ENCODE measurements at places on chromosomes 5 and 9.
A peak's percentile ranks its signal among the peaks of the same experiment; 100 is the strongest.

- DNase-seq = no peak
Observed at GRCh38 chr9:132804576-132805295, 73.3 kb downstream of the AK8 start.

DNA sequence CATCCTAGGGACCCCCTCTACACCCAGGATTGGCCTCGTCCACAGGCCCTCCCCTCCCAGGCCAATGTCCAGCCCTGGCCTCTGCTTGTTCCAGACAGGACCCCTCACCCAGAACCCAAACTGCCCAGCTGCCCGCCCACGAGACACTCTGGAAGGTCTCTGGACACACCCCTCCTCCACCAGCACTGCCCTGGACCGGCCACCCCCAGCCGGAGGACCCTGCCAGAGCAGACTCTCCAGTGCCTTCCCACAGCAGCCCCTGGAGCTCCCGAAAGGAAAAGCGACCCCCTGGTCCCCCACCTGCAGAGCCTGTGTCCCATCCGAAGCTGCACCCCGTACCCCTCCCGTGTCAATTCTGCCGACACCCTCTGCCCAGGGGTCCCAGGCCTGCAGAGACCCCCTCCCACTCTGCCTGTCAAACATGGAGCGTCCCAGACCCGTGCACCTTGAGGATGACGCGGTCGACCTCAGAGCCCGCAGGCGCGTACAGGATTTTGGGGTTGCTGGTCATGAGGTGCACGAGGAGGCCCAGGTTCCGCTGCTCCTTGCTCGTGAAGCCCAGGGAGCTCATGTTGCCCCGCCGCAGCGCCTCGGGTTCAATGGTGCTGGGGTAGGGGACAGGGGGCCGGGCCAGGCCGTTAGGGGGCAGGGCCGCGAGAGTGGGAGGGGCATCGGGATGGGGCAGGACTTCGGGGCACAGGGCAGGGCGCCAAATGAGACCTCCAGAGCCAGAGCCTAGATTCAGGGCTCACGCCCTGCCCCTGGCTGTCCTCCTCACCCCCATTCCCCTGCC, 8.0 kb downstream of the ABCA2 start:
- no peak for DNase-seq

GRCh38 chr5:108324886-108325285, 57.0 kb downstream of the FBXL17 start:
- no peak for DNase-seq

DNA sequence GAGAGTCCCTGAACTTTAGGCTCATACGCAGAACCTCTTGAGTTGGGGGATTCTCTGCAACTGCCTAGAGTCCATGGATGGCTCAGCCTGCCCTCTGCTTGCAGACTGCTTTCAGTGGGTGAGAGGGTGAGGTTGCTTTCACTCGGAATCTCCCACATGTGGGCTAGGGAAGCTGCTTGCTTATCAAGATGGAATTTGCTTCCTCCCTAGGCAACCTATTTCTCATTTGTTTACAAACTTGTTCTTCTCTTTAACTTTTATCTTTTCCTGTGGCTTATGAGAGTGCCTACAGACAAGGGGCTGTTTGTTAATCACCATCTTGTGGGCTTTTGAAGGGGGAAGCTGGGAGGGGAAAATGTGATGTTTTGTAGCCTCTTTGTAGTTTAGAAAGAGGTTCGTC, 10.0 kb downstream of the TLE4 start:
- peak; percentile 74 for DNase-seq

DNA sequence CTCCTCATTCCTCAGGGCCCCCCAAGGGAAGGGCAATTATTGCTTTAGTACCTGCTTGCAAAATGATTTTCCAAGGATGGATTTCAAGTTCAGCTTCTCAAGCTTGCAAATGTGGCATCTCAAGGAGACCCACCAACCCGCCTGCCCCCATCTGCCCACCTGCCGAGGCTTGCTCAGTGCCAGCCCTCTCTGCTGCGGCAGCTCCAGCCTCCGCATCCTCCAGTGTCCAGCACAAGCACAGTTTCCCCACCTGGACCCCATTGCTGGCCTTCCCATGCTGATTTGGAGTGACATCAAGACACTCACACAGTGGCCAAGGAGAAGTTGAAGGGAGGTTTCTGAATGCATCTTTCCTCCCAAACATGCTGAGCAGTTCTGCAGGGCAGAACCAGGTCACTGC, 31.2 kb downstream of the MED10 start:
- DNase-seq = no peak

GRCh38 chr5:175654339-175654738, 3.5 kb upstream of the HRH2 start:
- no peak for DNase-seq

- DNase-seq = peak; percentile 52
Observed at GRCh38 chr5:14114615-14115251, 28.4 kb upstream of the TRIO start.

- no peak for DNase-seq
Observed at GRCh38 chr9:4420351-4420750, 69.9 kb upstream of the SLC1A1 start.

- no peak for DNase-seq
Observed at GRCh38 chr5:156378159-156378558, 51.2 kb downstream of the SGCD start.

GRCh38 chr5:173926359-173926758, 38.2 kb downstream of the CPEB4 start:
- DNase-seq = peak; percentile 75

- DNase-seq = peak; percentile 60
Observed at GRCh38 chr5:132489871-132490483, 596 bp downstream of the IRF1 start.

DNA sequence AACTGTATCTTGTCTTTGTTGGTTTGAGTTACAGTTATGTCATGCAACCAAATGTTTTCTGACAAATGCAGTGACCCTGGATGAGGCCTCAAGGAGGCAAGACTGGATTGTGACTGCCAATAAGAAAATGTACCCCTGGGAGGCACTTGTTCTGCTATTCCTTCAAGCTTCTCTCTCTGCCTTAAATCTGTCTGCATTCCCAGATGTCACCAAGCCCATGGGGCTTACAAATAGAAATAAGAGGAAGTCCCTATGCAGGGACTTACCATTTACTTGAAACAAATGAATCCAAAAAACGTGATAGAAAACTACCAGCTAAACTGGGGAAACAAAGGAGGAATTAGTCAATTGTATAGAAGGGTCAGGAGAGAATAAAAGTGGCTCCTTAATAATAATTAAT, 8.2 kb upstream of the PARP8 start:
- DNase-seq = no peak

DNA sequence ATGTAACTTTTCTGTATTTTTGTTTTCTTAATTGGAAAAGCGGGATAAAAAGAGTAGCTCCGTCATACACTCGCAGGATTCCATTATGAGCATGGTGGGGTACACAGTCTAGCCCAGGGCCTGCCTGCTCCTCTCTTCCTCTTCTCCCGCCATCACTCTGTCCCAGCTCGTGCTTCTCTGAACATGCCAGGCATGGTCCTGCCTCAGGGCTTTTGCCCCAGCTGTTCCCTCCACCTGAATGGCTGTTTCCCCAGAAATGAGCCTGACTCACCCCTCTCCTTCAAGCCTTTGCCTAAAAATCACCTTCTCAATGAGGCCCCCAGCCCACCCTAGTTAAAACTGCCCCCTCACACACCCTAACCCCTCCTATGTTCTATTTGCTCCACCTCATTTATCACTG, 4.5 kb downstream of the CORO2A start:
- no peak for DNase-seq

- DNase-seq = no peak
Observed at GRCh38 chr9:74006935-74007334, 490.2 kb upstream of the RORB start.

DNA sequence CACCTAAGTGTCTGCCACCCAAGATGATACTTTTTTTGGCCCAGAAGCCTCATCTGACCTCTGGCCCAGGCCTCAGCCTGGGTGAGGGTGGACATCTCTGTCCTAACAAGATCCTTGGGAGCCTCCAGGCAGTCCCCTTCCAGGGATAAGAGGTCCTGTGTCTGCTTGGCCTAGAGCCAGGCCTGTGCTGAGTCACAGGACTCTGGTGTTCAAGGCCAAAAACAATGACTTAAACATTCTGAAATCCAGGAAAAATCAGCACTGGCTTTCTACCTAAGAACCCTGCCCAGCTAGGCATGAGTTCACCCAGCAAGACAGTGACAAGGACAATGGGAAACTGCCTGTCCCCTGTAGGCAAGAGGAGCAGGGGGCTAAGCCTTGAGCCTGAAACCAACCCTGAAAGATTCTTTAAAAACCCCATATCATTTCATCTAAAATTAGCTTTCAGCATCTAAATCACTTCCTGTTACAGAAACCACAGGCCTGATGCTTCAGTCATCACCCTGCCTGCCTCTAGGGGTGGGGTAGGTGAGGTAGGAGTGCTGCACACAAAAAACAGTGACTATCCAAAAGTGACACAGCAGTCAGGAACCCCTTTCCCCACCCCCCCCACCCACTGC, 29.9 kb downstream of the CSF2 start:
- DNase-seq = peak; percentile 93

GRCh38 chr9:107316795-107317661, 33.9 kb downstream of the RAD23B start:
- no peak for DNase-seq

GRCh38 chr9:97153967-97154366, 115.0 kb upstream of the CTSV start:
- DNase-seq = no peak

DNA sequence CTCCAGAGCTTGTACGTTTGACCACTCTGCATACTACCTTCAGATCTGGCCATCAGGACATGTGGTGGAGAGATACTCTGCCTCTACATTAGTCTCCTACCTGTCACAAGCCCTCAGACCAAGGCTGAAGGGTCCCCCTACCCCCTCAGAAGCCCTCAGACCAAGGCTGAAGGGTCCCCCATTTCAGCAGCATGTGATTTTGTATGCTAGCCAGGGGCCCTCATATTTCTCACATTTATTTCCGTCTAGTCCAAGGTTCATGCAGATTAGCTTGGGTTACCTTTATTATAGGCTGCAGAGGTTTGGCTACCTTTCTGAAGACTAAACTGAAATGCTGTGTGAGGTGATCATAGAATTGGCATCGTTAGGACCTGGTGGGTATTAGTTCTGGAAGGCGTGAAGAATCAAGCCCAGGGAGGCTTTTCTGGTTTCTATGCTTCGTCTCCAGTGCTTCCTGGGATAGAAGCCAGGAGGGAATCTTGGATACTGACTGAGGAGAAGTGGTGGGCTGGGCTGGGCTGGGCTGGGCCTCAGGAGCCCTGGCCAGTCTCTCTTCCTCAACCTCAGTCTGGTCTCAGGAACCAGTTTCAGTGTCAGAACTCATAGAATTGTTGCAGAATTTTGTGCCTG, 2.8 kb downstream of the SMIM32 start:
- DNase-seq = no peak

DNA sequence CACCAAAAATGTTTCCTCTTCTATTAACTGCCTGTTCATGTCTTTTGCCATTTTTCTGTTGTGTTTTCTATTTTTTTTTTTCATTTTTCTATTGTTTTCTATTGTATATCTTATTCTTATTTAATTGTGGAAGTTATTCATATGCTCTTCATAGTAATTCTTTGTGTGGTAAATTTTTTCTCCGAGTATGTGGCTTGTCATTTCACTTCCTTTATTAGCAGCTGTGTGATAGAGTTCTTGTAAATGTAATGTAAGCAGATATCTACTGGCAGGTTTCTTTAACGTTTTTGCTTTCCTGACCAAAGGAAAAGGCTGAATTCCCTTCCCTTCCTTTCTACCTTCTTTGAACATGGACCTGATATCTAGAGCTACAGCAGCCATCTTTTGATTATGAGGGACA, 5.8 kb upstream of the PLPP1 start:
- no peak for DNase-seq

DNA sequence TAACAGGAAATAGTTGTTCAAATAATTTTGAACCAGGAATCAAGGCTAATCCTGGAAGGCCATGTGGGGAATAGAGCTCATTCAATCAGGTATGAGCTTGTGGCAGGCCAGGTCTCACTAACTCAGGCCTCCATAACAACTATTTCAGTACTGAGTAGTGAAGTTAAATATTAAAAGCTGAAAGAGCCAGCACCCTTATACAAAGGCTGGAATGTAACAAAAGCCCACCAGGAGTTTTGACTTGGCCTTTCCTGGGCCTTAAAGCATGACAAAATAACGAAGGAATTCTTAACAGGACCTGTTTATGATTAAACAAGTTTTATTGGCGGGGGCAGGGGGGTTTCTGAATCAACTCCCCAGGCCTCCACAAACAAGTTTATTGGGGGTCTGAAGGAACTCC, 1146.7 kb downstream of the CDH9 start:
- no peak for DNase-seq

DNA sequence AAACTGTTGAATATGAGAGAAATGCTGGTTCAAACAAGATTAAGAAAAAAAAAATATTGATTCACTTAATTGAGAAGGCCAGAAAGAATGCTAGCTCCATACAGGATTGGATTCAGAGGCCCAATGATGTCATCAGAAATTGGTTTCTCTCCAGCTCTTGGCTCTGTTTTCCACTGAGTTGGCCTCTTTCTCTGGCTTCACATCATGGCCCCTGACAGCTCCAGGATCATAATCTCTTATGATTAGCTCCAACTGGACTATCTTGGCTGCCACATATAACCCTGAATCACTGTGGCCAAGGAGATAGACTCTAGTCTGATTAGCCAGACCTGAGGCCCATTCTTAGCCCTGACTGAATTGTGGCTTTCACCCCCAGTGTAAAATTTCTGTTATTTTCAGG, 244.7 kb upstream of the GRAMD2B start:
- DNase-seq = peak; percentile 78

GRCh38 chr5:33745101-33745770, 146.6 kb downstream of the ADAMTS12 start:
- DNase-seq = no peak

DNA sequence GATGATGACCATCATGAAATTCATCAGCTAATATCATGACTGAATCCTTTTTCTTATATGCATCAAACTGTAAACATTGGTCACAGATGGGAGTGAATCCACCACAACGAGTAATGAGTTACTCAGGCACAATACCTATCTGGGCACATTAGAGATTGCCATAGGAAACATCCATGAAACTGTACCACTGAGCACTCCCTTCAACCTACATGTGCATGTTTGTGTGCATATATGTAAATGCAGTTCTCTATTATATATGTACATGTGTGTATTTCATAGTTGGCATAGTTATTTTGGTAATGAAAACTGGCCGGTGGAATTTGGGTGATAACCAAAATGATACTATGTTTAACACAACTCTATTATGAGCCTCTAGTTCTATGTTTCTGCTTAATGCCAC, 387.3 kb upstream of the ARRDC3 start:
- DNase-seq = no peak

- DNase-seq = peak; percentile 40
Observed at GRCh38 chr5:79077680-79078365, 8.3 kb downstream of the BHMT2 start.

GRCh38 chr9:81833563-81834345, 94.5 kb upstream of the SPATA31D4 start:
- DNase-seq = peak; percentile 43

DNA sequence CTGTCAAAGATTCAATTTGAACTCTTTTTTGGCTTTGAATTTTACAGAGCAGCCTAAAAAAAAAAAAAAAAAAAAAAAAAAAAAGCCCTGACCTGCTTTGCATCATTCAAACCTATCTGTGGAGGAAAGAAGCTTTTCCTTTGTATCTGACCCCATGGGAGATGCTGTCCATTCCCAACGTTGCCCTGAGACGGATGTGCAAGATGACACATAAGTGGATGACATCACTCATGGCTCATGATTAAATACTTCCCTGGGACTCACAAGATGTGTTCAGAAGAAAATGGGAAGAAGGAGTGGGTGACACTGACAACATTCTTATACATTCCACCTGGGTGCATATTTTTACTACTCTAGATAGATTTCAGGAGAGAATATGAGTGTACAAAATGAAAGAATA, 245.7 kb upstream of the ELAVL2 start:
- peak; percentile 14 for DNase-seq
